ENCODE measurements at places on chromosomes 2 and 18. TPM values are rescaled to one million over a fixed set of nuclear protein-coding genes. Genes with fewer than 3 reads are reported as not detected.
A peak's percentile ranks its signal among the peaks of the same experiment; 100 is the strongest.

DNA sequence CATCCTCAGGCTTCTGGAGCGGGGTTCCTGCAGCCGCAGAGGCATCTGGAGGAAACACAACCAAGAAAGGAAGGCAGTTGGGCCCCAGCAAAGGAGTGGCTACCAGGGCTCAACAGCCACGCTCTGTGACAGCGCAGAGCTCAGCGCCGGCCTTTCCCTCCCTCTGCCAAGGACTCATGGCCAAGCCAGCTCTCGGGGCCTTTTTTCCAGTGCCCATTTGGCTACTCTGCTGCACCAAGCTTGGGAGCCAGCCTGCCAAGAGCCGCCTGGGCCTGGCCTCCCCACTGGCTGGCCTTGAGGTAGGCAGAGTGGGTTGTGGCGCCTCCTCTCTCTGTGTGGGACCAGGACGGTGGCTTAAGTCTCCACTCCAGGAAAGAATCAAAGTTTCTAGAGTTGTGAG lies 7.2 kb upstream of the CCDC74A start:
- no peak for DNase-seq

- DNase-seq, result no peak
These were observed 50.4 kb upstream of the ZNF532 start for GRCh38 chr18:58814317-58814716.

DNA sequence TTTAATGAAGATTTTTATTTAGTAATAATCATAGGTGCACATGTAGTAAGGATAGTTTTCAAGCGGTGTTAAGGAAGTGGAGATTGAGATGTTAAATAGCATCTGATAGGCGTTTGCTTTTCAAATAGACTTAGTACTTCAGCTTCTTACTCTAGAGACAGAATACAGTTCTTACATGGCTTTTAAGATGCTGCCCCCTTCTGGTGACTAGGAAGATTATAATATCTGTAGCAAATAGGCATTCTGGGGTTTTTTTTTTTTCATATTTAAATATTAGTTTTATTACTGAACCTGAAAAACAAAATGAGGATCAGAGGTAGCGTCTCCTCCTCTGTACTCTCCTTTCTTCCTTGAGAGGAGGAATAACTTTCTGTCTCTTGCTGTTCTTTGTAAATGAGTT lies 100.2 kb downstream of the AGAP1 start:
- peak; percentile 89 for DNase-seq

DNA sequence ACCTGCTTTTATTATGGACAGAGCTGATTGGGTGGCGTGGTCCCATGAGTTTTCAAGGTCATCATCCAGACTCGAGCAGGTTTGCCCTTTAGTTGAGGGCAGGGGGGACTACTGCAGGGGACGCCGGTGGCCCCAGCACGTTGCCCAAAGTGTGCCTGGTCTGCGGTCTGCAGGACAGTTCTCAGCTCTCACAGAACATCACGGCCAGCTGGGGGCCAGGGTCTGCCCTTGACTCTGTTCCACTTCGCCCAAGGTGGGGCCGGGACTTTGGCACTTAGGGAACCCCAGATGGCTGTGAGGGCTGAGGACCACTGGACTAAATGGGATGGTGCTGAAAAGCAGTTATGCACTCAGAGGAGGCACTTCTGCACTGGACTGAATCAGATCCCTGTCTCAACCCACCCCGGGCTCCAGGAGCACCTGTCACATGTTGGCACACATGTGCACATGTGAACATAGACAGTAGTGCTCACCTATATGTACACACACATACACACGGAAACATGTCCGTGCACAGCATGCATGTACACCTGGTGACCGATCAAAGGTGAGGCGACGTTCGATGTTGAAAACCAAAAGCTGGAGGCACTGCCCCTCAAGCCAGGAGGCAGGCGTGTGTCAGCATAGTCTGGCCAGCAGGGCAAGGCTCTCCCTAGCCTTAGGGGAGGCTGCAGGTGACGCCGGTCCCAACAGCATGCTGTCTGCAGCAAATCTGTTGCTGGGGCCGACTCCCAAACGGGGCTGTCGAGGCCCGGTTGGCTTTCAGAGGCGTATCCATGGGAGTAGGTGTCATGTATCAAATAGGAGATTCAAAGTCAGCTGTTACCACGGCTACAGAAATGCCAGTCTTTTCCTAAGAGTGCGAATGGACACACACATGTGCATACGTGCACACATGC lies 10.2 kb downstream of the ANO7 start:
- no peak for DNase-seq

Gene MTHFD2
- 84.5 TPM for total RNA-seq

GRCh38 chr2:58720770-58721697 lies 479.9 kb upstream of the FANCL start:
- no peak for DNase-seq

DNA sequence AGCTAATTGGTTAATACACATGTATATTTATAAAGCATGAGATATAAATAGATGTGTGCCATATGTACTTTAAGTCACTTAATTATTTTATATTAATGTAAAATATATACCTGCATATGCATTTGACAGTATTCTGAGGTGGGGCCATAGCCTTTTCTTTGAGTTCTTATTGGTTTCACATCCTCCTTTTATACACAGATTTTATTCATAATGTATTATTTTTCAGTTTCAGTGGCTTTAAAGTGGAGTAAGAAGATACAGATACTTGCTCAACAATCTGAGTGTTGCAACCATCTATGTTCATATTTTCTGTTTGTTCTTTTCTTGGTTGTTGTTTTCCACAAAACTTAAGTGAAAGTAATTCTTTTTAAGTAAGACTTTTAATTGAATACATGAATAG lies 436.5 kb downstream of the RND3 start:
- DNase-seq, result no peak

GRCh38 chr2:71713581-71714580 lies 260.5 kb downstream of the DYSF start:
- DNase-seq, result no peak

- DNase-seq, result peak; percentile 14
These were observed 50.8 kb downstream of the NCK2 start for GRCh38 chr2:105795575-105795934.

GRCh38 chr2:18703555-18703954 lies 114.2 kb upstream of the NT5C1B start:
- DNase-seq, result no peak

GRCh38 chr2:69381337-69381737 lies 5.7 kb downstream of the GFPT1 start:
- DNase-seq, result no peak

DNA sequence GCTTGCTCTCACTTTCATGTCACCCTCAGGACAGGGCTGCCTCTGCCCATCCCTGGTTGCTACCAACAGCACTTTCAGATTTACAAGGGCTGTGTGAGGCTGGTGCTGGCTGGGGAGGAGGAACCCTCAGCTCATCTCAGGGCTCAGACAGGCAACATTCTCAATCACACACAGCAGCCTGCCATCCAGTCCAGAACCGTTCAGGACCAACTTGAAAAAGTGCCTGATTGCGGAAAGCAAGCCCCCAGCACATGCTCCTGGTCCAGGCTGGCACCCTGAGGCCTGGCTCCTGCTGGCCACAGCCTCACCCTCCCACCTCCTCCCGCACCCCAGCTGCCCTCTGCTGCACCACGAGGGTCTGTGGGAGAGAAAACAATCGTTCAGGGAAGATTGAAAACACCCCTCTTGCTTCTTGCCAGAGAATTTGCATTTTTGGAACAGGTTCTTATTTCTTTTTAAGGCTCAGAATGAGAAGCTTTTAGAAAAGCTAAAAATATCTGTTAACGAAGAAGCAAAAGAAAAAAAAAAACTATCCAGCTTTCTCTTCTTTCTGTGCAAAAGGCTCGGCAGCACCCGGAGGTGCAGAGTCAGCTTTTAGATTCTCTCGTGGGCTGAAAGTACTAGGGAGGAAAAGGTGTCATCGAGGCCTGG lies 403.8 kb upstream of the ID2 start:
- no peak for DNase-seq

- no peak for DNase-seq
These were observed 47.3 kb upstream of the TANK start for GRCh38 chr2:161112908-161113307.

Gene PTPRN
- total RNA-seq, result not detected

Gene UPP2
- not detected for total RNA-seq

GRCh38 chr2:120267348-120267747 lies 14.7 kb downstream of the RALB start:
- DNase-seq, result no peak

DNA sequence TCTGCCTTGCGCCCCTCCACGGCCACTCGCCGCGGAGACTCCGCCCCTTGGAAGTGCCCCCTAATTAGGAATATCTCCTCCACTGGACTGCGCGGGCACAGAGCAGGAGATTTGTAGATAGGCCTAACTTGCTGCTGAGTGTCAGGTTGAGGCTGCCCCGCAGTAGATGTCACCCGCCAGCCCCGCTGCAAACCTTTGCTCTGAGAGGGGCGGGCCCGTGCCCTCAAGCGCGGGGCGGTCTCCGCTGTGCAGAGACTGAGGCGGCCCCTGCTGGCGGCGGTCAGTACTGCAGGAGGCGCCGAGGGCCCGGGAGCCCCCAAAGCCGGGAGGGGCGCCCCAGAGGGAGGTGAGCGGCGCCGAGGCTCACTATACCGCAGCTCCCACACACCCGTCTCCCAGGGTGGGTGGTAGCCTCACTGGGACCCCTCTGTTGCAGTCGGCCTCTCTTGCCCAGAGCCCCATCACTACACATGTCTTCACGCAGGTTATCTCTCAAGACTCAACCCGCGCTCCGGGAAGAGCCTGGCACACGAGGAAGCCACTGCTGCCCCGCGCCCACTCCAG lies 2.9 kb upstream of the NEURL3 start:
- DNase-seq, result peak; percentile 56

GRCh38 chr2:225041207-225041850 lies 939 bp downstream of the DOCK10 start:
- peak; percentile 48 for DNase-seq

GRCh38 chr18:77106331-77106730 lies 26.3 kb downstream of the MBP start:
- no peak for DNase-seq

Gene SERPINE2
- 1.6 TPM for total RNA-seq

GRCh38 chr2:144560251-144560650 lies 40.3 kb upstream of the ZEB2 start:
- DNase-seq, result no peak

GRCh38 chr2:154032220-154032619 lies 160.5 kb downstream of the GALNT13 start:
- no peak for DNase-seq

DNA sequence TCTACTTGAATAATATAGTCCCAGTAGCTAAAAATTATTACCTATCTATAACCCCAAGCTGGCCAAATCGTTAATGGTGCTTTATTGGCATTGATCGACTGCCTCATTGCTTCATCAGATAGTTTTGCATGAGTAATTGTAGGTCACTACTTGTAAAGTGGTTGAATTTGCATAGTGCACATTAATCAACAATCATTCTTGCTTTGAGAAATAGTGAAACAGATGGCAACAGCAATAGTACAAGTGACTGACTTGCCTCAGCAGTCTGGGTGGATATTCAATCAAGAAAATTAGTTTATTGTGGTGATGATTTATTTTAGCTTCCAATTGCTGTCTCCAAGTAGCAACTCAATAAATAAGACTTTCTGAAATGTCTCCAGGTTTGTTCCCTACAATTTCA lies 117.8 kb upstream of the NRXN1 start:
- DNase-seq, result no peak

Gene SERPINB13
- total RNA-seq, result not detected

Gene MCEE
- total RNA-seq, result 10.7 TPM

Gene KLHL30
- total RNA-seq, result not detected

Gene PSTPIP2
- total RNA-seq, result 1.1 TPM

DNA sequence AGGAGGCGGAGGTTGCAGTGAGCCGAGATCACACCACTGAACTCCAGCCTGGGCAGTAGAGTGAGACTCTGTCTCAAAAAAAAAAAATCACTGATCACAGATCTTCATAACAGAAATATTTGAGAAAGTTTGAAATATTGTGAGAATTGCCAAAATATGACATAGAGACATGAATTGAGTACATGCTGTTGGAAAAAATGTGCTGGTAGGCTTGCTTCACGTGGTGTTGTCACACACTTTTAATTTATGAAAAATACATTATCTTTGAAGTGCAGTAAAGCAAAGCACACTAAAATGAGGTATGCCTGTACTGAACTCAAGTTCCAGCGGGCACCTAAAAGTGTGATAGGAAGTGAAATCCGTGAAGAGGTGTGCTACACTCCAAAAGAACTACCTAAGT lies 152.6 kb downstream of the TMEFF2 start:
- DNase-seq, result no peak

Gene SLC23A3
- total RNA-seq, result 2.0 TPM

GRCh38 chr18:45339810-45340550 lies 275.3 kb upstream of the SLC14A2 start:
- DNase-seq, result no peak

Gene PTH2R
- not detected for total RNA-seq

DNA sequence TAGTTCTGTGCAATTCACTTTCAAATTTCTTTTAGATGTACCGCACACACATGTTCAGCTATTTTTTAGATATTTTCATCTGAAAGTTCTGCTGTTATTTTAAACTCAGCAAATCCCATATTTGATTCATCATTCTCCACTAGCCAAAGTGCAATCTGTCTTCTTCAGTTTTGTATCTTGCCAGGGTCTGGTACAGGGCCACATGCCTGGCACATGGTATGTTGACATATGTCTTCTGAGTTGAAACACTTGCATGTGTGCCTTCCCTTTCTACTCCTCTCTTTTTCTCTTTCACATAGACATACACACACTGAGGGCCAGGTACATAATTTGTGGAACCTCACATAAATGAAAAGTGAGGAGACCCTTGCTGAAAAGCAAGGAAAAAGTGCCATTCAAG lies 25.7 kb upstream of the SESTD1 start:
- DNase-seq, result no peak

DNA sequence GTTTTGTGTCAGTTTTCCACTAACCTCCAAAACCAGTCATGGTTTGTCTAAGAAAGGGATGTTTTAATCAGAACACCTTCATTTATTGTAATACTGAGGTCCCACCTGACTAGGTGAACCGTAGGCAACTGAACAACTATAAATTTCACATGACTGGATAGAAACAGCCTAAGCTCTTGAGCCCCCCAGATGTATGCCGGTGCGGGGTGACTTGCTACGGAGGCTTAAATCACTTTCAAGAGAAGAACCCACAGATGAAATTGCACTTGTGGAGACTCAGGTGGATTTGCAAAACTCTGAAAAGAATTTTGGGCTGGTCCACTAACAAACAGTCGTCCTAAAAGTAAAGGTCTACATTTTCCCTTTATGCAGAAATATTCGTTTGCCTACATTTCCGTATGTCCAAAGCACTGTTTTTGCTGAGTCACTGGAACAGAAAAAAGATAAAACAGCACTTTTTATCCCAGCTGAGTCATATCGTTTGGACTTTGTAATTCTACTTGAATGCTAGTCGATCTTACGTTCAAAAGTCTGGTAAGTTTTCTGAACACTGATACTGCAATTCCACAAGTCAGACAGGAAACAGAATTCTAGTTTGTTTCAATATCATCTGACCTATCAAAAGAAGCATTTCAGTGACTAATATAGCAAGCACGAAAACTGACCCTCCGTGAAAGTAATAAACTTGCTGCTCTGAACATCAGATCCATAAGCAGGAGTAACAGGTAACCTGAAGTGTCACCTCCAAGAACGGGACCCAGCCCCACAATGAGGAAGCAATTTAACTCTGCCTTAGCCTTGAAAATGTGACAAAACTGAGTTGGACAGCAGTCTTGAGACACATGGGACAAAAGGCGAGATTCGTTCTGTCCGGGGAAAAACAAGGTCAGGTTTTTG lies 18.1 kb downstream of the ZNF516 start:
- DNase-seq, result peak; percentile 74

GRCh38 chr2:149399934-149400615 lies 69.7 kb downstream of the LYPD6 start:
- peak; percentile 68 for DNase-seq

- peak; percentile 36 for DNase-seq
These were observed 401.1 kb downstream of the BCL11A start for GRCh38 chr2:60152226-60152833.

Measured in lung microvascular endothelial cell (primary cell).